ENCODE measurements at places on chromosomes 1 and 21.
A peak's percentile ranks its signal among the peaks of the same experiment; 100 is the strongest.

GRCh38 chr1:9145714-9146113 is 16.8 kb upstream of the GPR157 start:
- DNase-seq: no peak

DNA sequence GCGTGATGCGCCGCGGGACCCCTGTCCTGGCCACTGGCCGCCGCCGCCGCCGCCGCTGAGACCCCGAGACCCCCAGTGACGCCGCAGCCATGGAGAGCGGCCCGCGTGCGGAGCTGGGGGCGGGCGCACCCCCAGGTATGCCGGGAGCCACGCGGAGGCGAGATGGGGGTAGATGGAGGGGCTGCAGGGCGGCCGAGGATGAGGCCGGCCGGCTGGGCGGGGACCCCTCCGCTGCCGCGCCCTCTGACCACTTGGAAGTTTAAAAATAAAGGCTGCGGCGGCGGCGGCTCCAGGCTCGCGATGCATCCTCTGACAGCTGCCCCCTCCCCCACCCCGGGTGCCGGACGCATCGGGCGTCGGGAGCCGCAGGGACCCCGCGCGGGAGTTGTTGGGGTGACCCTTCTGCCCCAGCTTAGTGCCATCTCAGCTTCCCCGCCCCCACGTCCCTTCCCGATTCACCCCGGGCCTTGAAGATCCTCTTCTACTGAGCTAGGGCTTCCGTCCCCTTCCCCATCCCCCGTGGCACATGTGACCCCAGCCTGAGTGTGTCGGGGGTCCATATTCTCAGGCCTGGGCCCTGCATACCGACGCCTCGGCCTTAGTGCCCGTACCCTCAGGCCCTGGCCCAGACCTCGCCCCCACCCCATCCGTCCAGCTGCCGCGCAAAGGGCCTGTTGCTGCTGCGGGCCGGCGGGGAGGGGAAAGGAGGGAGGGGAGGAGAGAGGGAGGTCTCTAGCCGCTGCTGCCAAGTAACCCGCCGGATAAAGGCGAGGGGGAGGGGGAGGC is 562 bp downstream of the MAP7D1 start:
- DNase-seq: no peak

DNA sequence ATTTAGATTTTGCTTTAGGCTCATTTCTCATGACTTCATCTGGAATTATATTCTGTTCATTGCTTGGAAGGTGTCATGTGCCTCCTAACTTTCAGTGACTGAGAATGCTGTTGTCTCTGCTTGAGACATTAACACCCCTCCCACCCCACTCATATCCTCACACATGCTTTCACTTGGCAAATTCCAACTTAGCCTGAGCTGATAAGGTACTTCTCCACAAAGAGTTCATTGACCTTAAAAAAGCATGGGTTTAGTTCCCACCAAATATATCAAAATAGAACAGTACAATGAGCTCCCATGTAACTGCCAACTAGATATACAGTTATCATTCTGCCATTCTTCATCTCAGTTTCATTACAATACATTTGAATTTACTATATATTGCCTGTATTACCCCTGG is 576.5 kb upstream of the ADGRL2 start:
- DNase-seq: no peak

DNA sequence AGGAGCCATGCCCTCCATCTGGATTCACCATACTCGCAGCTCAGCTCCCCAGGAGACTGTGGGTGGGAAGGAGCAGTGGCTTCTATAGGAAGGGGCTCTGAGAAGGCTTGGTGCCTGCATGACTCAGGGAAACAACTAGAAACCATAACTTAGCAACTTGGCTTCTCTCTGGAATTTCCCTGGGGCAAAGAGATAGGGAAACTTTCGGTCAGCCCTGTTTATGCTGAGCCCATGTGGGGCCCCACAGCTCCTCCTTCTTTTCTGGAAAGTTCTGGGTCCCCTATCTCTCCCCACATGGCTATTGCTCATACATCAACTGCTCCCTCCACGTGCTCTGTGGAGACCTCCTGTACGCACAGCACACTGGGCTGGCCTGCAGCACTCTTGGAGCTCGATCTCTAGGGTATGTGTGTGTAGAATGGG is 39.3 kb downstream of the PLEKHA6 start:
- DNase-seq: no peak

GRCh38 chr1:86703696-86704457 is 499 bp upstream of the SH3GLB1 start:
- DNase-seq: peak; percentile 15

DNA sequence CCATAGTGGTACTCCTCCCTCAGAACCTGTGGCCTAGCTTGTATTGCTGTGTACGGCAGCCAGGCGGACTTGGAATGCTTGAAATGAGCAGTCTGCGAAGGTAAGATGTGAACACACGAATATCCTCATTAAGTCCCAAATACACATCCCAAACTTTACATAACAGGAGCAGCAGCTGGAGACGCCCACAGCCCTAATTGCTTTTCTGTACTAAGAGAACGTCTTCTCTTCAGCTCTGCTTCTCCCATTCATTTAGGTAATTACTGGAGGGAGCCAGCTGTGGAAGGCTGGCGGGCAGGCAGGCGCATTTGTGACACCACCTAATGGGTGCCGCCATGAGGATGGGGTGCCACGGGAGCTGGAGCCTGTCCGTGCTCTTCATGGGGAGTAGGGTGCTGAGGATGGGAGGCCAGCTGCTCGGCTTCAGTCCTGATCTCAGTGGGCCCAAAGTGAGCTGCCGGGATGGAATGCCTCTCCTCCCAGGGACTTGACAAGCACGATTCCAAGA is 66.6 kb upstream of the POU3F1 start:
- DNase-seq: no peak

DNA sequence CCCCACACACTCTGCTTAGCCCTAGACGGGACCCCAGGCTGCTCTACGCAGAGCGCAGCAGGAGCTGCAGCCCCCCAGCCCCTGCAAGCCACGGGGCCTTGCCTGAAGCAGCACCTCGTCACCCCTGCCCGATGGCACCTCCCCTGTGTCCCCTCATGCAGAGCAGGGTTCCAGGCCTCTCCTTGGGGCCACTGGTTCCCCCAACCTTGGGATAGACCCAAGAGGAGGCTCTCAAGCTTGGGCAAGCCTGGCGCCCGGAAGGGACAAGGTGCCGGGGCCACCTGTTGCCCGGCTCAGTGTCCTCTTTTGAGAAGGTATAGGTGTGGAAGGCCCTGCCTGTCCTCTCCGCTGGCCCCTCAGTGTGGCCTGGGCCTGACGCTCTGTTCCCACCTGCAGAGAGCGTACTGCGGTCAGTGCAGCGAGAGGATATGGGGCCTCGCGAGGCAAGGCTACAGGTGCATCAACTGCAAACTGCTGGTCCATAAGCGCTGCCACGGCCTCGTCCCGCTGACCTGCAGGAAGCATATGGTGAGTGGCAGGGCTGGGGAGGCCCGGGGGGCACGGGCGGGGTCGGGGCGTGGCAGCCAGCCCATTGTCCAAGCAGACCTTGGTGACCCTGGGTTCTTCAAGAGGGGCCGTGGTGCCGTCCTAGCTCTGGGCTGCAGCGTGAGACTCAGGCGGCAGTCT is 50.6 kb downstream of the FAAP20 start:
- DNase-seq: no peak

DNA sequence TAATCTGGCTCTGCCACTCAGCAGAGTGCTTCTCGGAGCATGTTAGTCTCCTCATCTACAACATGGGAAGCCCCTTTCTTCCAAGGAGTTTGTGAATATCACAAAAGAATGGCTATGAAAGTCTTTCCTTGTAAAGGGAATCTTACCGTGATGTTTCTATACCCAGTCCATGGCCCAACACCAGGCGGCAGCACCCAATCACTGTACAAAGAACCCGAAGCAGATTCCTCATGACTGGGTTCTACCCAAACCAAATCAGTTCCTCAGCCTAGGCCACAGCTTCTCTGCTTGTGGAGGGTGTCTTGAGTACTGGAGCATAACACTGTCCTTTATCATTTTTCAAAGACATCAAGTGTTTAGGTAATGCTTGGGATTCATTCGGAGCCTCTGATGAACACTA is 16.6 kb upstream of the SLFNL1 start:
- DNase-seq: no peak

DNA sequence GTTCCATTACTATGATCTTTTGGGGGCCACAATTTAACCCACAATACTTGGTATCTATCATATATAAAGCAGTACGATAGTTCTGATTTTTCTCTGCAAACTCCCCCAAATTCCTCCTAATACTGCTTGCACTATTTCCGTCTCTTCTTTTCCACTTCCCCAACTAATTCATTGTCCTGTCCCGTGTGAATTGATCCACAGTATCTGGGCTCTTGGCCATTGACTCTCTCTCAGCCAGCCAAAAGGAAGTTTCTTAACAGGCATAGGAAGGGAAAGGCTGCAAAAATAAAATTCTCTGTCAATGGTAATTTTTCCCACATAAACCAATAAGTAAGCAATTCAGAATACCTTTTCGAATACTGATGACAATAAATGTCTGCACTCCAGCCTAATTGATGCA is 91.7 kb upstream of the DSCAM start:
- DNase-seq: no peak

- DNase-seq: no peak
These were observed 54.3 kb upstream of the DESI2 start for GRCh38 chr1:244598611-244599010.

- DNase-seq: no peak
These were observed 69.2 kb downstream of the MORN1 start for GRCh38 chr1:2322065-2322571.

GRCh38 chr1:12468323-12468722 is 149.7 kb downstream of the DHRS3 start:
- DNase-seq: no peak

DNA sequence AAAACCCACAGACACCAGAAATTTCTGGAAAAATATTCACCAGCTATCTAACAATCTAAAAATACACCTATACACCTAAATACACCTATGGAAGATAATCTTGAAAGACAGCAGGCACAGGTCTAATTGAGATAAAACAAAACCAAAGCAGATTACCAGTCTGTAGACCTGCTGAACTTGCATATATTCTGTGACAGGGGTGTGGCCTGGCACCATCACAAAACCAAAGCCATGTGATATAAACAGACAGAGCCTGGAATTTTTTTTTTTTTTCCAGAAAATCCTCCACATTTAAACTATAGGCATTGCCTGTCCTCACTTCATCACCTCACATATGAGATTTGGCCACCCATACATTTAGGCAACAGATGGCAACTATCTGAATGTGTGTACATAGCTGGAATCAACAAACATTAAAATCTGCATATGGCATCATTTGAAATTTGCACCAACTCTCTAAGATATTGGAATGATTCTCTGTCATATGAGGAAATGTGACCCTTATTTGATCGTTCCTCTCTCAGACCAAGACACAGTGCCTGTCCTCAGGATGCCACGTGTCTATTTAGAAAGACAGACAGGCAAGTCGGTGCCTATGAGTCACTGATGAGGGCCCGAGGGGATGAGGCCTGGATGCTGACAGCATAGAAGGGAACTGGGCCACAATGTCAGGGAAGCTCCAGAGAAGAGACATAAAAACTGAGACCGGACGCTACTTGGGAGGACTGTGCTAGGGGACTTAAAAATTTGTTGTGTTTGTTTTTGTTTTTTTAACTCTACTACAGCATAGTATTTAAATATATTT is 32.6 kb downstream of the NMNAT2 start:
- DNase-seq: no peak

GRCh38 chr1:158327481-158327880 is 3.9 kb downstream of the CD1B start:
- DNase-seq: no peak

GRCh38 chr1:11400567-11400966 is 78.4 kb upstream of the DISP3 start:
- no peak for DNase-seq
